ENCODE measurements at places on chromosomes 7 and 10.

DNA sequence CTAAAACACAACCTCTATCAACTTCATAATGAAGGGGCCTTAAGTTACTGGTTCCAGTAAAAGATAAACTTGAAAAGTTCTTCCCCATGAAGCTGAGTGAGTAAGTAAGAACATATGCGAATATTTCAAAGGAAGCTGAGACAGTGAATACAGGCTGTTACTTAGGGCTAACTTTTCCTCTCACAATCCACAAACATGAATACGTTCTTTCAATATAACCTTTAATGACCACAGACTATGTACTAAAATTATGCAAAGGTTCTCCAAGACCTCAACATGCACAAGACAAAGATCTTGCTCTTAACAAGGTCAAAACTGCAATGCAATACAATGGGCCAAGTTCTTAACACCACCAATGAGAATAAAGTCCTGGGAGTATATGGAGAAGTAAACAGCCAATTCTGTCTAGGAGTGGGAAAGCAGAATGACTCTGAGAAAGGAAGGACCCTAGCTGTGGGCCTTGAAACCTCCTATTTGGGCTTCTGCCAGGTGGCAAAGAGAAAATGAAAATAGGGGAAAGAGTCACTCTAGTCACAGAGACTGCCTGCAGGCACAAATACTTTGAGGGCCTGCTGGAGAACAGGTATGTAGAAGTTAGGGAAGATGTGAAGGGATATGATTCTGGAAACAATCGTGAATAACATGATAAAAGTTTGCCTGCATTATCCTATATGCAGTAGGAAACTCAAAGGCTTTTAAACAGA lies 43.7 kb downstream of the OSBPL3 start:
- peak; percentile 82 for DNase-seq

DNA sequence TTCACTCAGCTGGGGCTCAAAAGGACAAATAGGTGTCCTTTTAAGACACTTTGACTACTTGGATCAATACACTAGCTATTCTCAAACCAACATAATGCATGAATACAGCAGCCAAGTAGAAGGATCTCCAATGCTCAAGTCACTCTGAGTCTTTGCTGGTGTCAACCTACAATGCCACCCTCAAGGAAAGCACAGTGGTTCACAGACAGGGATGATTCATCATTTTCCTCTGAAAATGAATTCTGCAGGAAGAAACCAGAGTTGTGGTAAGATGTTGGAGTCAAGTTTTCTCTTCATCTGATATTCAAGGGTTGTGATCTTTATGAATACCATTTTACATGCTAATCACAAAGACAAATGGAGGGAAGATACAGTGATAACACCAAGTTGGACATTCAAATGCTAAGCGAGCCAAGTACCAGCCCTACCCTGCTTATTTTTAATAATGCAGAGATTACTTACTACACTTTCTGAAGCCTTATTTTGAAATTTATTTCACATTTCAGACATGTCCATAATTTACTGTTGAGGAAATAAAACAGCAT lies 143.1 kb upstream of the FGFR2 start:
- DNase-seq: peak; percentile 28

- DNase-seq: no peak
Measured at GRCh38 chr7:150966002-150966401, 12.1 kb downstream of the KCNH2 start.

DNA sequence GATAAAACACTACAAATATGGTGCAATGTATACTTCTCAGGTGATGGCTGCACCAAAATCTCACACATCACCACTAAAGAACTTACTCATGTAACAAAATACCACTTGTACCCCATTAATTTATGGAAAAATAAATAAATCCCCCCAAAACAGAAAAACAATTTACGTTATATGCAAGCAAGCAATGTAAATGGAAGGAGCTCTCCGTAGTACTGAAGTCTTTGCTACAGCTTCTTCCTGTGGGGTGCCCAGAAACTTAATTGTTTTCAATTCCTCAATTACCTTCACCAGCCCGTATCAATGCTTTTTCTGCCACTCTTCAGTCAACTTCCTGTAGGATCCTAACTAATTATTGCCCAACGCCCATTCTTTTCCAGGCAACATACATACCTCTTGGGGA lies 138.1 kb downstream of the RELN start:
- DNase-seq: peak; percentile 31

DNA sequence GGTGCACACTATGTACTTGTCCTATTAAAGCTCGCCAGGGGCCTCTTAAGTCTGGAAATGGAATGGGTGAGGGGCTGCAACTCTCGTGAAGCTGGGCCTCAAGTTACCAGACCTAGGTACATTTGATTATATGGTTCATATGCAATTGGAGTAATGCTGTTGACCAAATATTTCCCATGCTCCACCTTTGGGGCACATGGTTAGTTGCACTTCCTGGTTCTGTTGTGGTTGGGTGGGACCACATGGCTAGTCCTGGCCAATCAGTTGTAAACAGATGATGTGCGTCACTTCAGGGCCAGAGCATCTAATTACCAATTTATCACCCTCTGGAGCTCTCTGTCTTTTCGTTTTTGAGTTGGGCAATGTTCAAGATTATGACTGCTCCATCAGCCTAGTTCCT lies 39.5 kb upstream of the OPN4 start:
- no peak for DNase-seq
